Activated CD4-positive, CD25-positive, alpha-beta regulatory T cell treated with anti-CD3 and anti-CD28 coated beads, Interleukin-2, amount 50 U/mL, for 24 hours (primary cell): ENCODE measurements at places on chromosomes 16 and 17.

DNA sequence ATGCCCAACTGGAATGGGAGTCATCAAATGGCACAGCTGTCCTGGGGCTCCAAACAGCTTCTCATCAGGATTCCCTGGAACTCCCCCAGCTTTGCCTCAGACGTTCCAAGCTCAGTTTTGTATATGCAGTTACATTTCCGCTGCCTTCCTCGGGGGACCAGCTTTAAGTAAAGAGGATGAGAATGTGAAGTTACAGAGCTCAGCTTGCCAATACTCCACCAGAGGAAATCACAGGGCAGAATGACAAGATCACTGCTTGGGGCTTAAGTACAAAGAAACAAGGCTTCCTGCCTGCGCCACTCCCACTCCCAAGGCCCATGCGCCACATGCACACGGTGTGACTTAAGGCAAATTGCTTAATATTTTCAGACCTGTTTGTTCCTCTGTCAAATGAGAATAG, 272.4 kb upstream of the CDH11 start:
- ATAC-seq = no peak

DNA sequence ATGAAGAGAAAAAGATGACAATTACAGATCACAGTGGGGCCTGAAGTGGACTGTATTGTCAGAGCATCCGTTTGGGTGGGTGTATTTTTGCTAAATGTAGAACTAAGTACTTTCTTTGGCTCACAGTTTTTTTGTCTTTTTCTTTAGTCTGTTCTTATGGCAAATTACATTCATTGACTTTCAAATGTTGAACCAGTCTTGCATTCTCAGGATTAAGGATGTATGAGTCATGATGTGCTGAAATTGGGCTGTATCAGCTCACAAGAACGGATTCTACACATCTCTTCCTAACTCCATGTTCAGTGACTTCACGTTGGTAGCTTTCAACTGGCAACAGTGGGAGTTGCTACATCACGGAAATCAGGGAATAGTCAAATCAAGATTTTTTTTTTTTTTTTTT, 66.5 kb downstream of the TEX2 start:
- ATAC-seq = no peak

GRCh38 chr17:40629842-40630241, 17.8 kb downstream of the SMARCE1 start:
- peak; percentile 35 for ATAC-seq

- ATAC-seq = no peak
These were observed 243.0 kb upstream of the MYOCD start for GRCh38 chr17:12422651-12423050.
